Cardiac muscle cell (in vitro differentiated cells and primary cell): ENCODE measurements at places on chromosomes 4 and X. TPM values are rescaled to one million over a fixed set of nuclear protein-coding genes. Genes with fewer than 3 reads are reported as not detected.

The MAGEA10 gene
- not detected in 2 replicates for total RNA-seq

DNA sequence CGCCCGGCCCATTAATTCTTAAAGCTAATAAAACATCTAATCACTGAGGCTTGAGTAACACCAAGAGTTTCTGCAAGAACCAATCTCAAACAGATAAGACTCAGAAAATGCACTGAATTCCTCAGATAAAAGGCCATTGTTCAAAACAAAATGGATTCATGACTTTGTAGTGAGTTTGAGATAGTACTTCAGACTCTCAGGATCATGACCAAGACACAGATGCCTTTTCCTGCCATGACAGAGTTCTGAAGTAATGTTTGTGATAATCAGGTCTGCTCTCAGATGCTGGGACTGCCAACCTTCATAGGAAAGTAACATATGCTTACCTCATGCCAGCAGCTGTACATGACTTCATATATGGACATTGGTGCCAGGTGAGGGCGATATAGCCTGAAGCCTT lies 54.6 kb downstream of the NIPAL1 start:
- no peaks in the 10 kb centered on the region for H3K36me3 ChIP-seq
- H3K27me3 ChIP-seq, result no peaks in the 10 kb centered on the region
- no peak overlapping the region for H3K27ac ChIP-seq

DNA sequence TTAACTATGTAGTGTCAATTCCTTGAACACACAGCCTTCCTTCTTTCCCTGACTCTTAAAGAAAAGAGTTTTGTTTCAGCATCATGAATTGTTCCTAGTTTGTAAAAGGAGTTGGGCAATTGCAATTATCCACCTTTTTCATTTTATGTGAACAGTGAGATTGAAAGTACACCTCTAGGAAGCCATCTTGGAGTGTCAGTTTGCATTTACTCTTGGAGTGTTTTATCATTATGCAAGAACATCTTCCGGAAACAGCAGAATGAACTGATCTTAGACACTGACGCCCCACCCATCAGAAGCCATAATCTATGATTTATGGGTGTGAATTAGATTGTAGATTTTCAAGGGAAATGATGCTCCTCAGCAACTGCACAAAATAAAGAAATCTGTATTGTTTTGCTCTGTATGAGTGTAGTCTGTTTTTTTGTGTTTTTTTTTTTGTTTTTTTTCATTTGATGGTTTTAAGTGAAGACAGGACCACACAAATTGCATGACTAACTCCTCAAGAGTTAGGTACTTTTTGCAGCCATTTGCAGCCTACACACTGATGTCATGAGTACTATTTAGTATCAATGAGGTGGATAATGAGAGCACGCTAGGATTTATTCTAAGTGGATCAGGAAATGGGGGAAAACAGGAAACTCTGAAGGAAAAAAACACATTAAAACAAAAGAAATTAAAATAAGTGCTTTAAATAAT lies 19.5 kb upstream of the FGF2 start:
- DNase-seq, result no peak
- no peaks in the 10 kb centered on the region for H3K4me1 ChIP-seq
- H3K27me3 ChIP-seq, result no peaks in the 10 kb centered on the region
- no peak overlapping the region for H3K27ac ChIP-seq
- no peaks in the 10 kb centered on the region for H3K36me3 ChIP-seq

The MAML3 gene
- total RNA-seq, result 18.0 and 22.8 TPM in 2 replicates

- H3K4me3 ChIP-seq, result no peak overlapping the region
- no peak overlapping the region for H3K27ac ChIP-seq
- peak; percentile 4 for DNase-seq
- H3K36me3 ChIP-seq, result no peaks in the 10 kb centered on the region
- no peaks in the 10 kb centered on the region for H3K27me3 ChIP-seq
Measured at GRCh38 chrX:154607370-154607769, 11.7 kb downstream of the CTAG1B start.

The SLC7A11 gene
- 0.60 and 1.3 TPM in 2 replicates for total RNA-seq

The PPP1R2C gene
- not detected in 2 replicates for total RNA-seq

DNA sequence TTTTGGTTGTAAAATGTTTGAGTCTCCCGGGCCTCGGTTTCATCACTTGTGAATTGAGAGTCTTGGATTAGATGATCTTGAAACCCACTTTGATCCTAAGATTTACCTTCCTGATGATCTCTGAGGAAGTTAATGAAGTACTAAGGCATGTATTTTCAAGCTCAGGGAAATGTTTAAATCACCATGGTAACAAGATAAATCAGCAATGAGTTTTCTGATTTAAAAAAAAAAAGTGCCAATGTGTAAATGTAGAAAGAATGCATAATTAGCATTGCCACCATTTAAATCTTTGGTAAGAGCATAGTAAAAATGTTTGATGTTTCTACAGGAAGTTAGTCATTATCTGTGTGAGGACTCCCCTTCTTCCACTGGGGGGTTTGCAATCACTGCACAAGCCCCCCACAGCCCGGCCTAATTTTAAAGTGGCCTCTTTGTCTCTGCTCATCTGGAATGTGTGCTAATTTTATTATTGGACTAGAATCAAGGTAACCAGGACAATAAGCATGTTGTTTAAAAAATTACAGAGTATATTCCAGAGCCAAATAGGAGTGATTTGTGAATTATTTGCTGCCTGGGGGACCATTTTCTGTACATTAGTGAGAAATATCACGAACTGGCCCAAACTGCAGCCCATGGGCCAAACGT lies 93.6 kb downstream of the SLC34A2 start:
- H3K4me1 ChIP-seq, result no peaks in the 10 kb centered on the region
- H3K27me3 ChIP-seq, result no peaks in the 10 kb centered on the region
- no peak overlapping the region for H3K27ac ChIP-seq

DNA sequence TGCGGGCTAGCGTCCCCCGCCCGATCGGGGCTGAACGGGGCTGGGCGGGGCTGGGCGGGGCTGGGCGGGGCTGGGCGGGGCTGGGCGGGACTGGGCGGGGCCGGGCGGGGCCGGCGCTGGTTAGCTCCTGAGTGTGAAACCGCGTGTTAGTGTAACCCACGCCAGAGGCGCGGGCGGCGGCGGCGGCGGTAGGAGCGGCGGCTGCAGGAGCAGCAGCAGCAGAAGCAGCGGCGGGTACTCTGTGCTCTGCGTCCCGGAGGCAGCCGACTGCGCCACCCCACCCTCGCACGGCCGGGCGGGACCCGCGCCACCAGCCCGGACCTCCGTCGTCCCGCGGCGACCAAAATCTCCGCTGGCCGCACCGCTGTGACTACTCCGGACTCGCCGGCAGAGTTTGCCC lies 128.1 kb downstream of the LAS1L start:
- no peaks in the 10 kb centered on the region for H3K4me1 ChIP-seq
- H3K27me3 ChIP-seq, result peaks cover 31% of the 10 kb centered on the region
- H3K4me3 ChIP-seq, result peak overlapping the region; percentile 19
- no peaks in the 10 kb centered on the region for H3K36me3 ChIP-seq
- DNase-seq, result peak; percentile 18
- no peak overlapping the region for H3K27ac ChIP-seq

The GAGE12D gene
- total RNA-seq, result not detected in 2 replicates

GRCh38 chr4:142348613-142349021 lies 497.5 kb downstream of the INPP4B start:
- H3K27ac ChIP-seq, result peak overlapping the region; percentile 21
- H3K36me3 ChIP-seq, result no peaks in the 10 kb centered on the region
- no peaks in the 10 kb centered on the region for H3K27me3 ChIP-seq
- H3K4me3 ChIP-seq, result no peak overlapping the region
- peaks cover 37% of the 10 kb centered on the region for H3K4me1 ChIP-seq

DNA sequence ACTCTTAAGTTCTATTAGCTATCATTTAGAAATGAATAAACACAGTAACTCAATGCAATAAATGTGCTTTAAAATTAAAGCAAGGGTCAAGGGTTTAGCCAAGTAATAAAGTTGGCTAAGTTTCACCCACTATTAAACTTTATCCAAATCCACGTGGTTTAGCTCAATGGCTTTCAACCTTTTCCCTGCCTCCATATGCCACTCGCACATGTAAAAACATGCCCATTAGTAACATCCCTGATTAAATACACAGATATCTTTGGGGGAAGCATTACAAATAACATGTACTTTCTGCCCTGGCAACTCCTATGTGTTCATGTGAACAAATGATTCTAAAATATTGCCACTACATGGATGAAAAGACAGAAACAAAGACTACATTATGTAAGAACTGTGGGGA lies 130.8 kb downstream of the ZAR1 start:
- H3K27ac ChIP-seq, result no peak overlapping the region
- no peak for DNase-seq
- H3K4me1 ChIP-seq, result peaks cover 11% of the 10 kb centered on the region
- no peak overlapping the region for H3K4me3 ChIP-seq
- peaks cover 9% of the 10 kb centered on the region for H3K36me3 ChIP-seq

DNA sequence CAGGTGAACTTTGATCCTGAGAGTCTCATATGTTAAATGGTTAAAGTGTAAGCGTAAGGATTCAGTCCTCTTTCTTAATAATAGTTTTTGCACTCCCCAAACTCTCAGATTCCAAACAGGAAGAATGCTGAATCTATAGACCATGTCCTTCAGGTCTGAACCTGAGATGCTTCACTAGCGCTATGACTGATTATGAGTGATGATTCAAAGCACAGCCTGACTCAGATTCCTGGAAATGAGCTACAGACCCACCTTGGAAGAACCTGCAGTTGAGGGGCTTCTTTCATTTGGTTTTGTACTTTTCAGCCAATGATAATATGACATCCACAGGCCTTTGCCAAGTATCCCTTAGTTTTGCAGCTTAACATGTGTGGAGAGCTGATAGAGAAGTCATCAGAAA lies 1.4 kb downstream of the EDNRA start:
- H3K4me3 ChIP-seq, result peak overlapping the region; percentile 81
- H3K4me1 ChIP-seq, result peaks cover 17% of the 10 kb centered on the region
- peak overlapping the region; percentile 94 for H3K27ac ChIP-seq

DNA sequence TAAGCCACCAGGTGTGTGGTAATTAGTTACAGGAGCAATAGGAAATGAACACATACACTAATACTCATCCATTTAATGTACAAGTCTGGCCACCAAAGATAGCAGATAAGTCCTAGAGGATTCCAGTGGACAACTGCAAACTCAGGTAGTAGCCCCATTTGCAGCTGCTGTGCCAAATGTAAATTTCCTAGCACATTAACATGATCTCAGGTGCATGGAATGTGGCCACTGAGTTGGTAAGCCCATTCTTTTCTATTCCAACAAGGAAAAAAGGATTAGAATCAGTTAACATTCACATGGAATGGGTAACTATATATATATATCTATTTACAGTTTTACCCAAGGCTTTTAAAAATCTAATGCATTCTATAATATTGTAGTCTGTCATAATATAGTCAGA lies 23.3 kb upstream of the FRAS1 start:
- H3K4me3 ChIP-seq, result no peak overlapping the region
- DNase-seq, result no peak
- no peaks in the 10 kb centered on the region for H3K4me1 ChIP-seq
- H3K27me3 ChIP-seq, result no peaks in the 10 kb centered on the region
- H3K36me3 ChIP-seq, result no peaks in the 10 kb centered on the region
- H3K27ac ChIP-seq, result no peak overlapping the region

GRCh38 chr4:185344743-185345538 lies 50.8 kb downstream of the LRP2BP start:
- no peak overlapping the region for H3K4me3 ChIP-seq
- no peaks in the 10 kb centered on the region for H3K4me1 ChIP-seq
- no peaks in the 10 kb centered on the region for H3K27me3 ChIP-seq
- H3K36me3 ChIP-seq, result peaks cover 18% of the 10 kb centered on the region
- no peak for DNase-seq

GRCh38 chr4:86108137-86108536 lies 251.7 kb downstream of the MAPK10 start:
- H3K36me3 ChIP-seq, result no peaks in the 10 kb centered on the region
- no peak for DNase-seq
- H3K4me1 ChIP-seq, result no peaks in the 10 kb centered on the region
- H3K27ac ChIP-seq, result no peak overlapping the region

DNA sequence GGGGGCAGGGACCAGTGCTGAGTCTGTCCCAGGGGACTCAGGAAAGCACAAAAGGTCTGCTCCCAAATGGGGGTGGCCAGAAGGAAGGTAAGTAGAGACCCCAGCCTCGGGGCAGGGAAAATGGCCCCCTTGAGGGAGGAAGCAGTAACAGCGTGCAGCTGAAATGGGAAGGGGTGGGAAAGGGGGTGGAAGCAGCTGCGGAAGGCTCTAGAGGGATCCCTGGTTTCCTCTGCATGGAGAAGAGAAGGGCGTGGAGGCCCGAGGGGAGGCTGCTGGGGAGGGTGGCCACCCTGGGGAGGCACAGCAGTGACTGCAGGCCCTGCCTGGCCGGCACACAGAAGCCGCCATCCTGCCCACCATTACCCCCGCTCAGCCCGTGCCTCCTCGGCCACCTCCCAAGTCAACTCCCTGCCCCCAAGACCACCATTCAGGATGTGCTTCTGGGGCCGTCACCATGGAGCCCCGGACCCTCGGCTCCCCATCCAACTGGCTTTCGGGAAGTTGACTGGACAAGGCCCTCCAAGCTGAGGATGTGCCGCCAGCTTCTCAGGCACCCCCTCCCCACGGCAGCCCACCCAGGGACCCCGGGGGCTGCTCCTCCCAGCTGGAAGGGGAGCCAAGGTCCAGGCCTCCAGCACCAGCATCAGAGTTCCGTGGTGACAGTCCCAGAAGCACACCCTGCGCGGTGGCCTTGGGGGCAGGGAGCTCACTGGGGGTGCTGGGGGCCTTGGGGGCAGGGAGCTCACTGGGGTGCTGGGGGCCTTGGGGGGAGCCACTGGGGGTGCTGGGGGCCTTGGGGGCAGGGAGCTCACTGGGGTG lies 23.6 kb downstream of the CFAP99 start:
- H3K27ac ChIP-seq, result no peak overlapping the region
- H3K27me3 ChIP-seq, result no peaks in the 10 kb centered on the region
- no peaks in the 10 kb centered on the region for H3K36me3 ChIP-seq
- no peak for DNase-seq
- no peak overlapping the region for H3K4me3 ChIP-seq
- H3K4me1 ChIP-seq, result no peaks in the 10 kb centered on the region

GRCh38 chr4:38180456-38180855 lies 220.3 kb downstream of the PTTG2 start:
- H3K36me3 ChIP-seq, result no peaks in the 10 kb centered on the region
- H3K27me3 ChIP-seq, result no peaks in the 10 kb centered on the region
- no peak overlapping the region for H3K27ac ChIP-seq
- H3K4me3 ChIP-seq, result no peak overlapping the region
- DNase-seq, result no peak
- no peaks in the 10 kb centered on the region for H3K4me1 ChIP-seq

- H3K4me3 ChIP-seq, result no peak overlapping the region
- H3K27me3 ChIP-seq, result no peaks in the 10 kb centered on the region
- H3K27ac ChIP-seq, result no peak overlapping the region
- H3K4me1 ChIP-seq, result peaks cover 29% of the 10 kb centered on the region
- no peaks in the 10 kb centered on the region for H3K36me3 ChIP-seq
Measured at GRCh38 chr4:143358923-143359643, 22.4 kb downstream of the GAB1 start.

- H3K27me3 ChIP-seq, result no peaks in the 10 kb centered on the region
- H3K27ac ChIP-seq, result no peak overlapping the region
- peaks cover 5% of the 10 kb centered on the region for H3K36me3 ChIP-seq
Measured at GRCh38 chrX:350534-351323, 32.1 kb upstream of the GTPBP6 start.

- no peak overlapping the region for H3K4me3 ChIP-seq
- no peak overlapping the region for H3K27ac ChIP-seq
- peak; percentile 36 for DNase-seq
- H3K4me1 ChIP-seq, result no peaks in the 10 kb centered on the region
- no peaks in the 10 kb centered on the region for H3K36me3 ChIP-seq
Measured at GRCh38 chrX:38985375-38985774, 184.1 kb downstream of the MID1IP1 start.

The ETDA gene
- total RNA-seq, result not detected in 2 replicates
